Stomach (tissue), 19 donors: ENCODE measurements at places on chromosomes 3 and 15. TPM values are rescaled to one million over a fixed set of nuclear protein-coding genes. Genes with fewer than 3 reads are reported as not detected.
A peak's percentile ranks its signal among the peaks of the same experiment; 100 is the strongest.

GRCh38 chr3:14787630-14788029 is 31.1 kb upstream of the FGD5 start:
- no peak overlapping the region for H3K27ac ChIP-seq
- H3K4me1 ChIP-seq: no peaks in the 10 kb centered on the region
- no peak overlapping the region for H3K4me3 ChIP-seq
- H3K36me3 ChIP-seq: no peaks in the 10 kb centered on the region

- H3K36me3 ChIP-seq: peaks cover 14% of the 10 kb centered on the region
- peak overlapping the region; percentile 92 for H3K4me3 ChIP-seq
- H3K27me3 ChIP-seq: no peaks in the 10 kb centered on the region
- H3K4me1 ChIP-seq: peaks cover 26% of the 10 kb centered on the region
- no peak for DNase-seq
Measured at GRCh38 chr3:186569779-186570095, 783 bp upstream of the DNAJB11 start.

DNA sequence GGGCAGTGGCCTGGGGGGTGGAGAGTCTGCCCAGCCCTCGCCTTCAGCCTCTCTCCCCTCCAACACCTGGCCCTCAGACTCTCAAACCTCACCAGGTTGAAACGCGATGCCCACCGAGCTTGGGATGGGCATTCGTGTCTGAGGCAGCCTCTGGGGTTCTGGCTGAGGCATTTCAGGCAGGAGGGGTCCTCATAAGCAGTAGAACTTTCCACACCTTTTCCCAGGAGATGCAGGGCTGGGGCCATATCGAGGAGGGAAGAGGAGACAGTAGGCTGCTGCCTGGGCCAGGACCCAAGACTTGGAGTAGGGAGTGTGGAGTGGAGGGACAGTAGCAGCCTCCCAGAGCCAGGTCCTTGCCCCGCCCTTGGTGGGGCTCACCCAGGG is 24.6 kb downstream of the ACAA1 start:
- no peaks in the 10 kb centered on the region for H3K36me3 ChIP-seq
- no peaks in the 10 kb centered on the region for H3K27me3 ChIP-seq
- no peak for DNase-seq
- H3K4me3 ChIP-seq: no peak overlapping the region

- H3K27ac ChIP-seq: no peak overlapping the region
- H3K4me3 ChIP-seq: no peak overlapping the region
- no peak for DNase-seq
- no peaks in the 10 kb centered on the region for H3K4me1 ChIP-seq
Measured at GRCh38 chr3:22225161-22225560, 474.2 kb upstream of the ZNF385D start.

GRCh38 chr3:197953881-197954280 is 3.9 kb downstream of the RPL35A start:
- H3K36me3 ChIP-seq: peaks cover 50% of the 10 kb centered on the region
- DNase-seq: no peak
- H3K27me3 ChIP-seq: no peaks in the 10 kb centered on the region
- no peak overlapping the region for H3K27ac ChIP-seq
- peaks cover 48% of the 10 kb centered on the region for H3K4me1 ChIP-seq

The SLC12A1 gene
- 0.92 TPM for total RNA-seq

DNA sequence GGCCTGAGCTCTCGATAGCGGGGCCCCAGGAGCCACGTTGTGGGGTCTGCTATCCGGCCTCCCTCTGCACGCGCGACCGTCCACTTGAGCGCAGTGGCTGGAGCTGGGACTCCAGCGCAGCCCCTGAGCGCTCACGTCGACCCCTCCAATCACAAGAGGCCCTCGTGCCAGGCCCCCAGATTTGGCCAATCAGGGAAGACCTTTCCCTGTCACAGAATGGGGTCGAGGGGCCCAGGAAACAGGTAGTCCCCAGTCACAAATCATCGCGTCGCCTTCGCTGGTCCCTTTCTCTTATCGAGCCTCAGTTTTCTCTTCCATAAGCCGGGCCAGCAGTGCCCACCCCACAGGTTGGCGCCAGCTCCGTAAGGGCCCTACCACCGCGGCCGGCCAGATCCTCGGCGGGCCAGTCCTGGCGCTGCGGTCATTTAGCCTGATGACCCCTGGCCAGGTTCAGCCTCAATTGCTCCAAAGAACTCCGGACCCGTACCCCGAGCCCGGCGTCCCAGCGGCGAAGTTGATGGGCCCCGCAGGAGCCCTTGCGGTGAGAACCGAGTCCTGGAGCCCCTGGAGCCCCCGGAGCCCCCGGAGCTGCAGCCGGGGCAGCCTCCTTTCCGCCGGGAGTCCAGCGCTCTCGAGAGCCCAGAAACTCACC is 435 bp downstream of the ALDH1L1 start:
- H3K36me3 ChIP-seq: no peaks in the 10 kb centered on the region
- peak overlapping the region; percentile 57 for H3K4me3 ChIP-seq
- H3K27me3 ChIP-seq: peaks cover 51% of the 10 kb centered on the region
- H3K27ac ChIP-seq: peak overlapping the region; percentile 21
- peak; percentile 66 for DNase-seq
- peaks cover 29% of the 10 kb centered on the region for H3K4me1 ChIP-seq

The SNTN gene
- not detected for total RNA-seq

GRCh38 chr3:151052346-151052745 is 33.1 kb upstream of the MED12L start:
- H3K27ac ChIP-seq: no peak overlapping the region
- H3K4me3 ChIP-seq: no peak overlapping the region

- no peak overlapping the region for H3K4me3 ChIP-seq
- H3K36me3 ChIP-seq: peaks cover 26% of the 10 kb centered on the region
- H3K4me1 ChIP-seq: no peaks in the 10 kb centered on the region
- no peak for DNase-seq
- no peaks in the 10 kb centered on the region for H3K27me3 ChIP-seq
- peak overlapping the region; percentile 57 for H3K27ac ChIP-seq
Measured at GRCh38 chr3:149179220-149179619, 42.4 kb downstream of the CP start.

GRCh38 chr3:102664126-102664525 is 229.3 kb downstream of the ZPLD1 start:
- no peaks in the 10 kb centered on the region for H3K4me1 ChIP-seq
- no peak overlapping the region for H3K27ac ChIP-seq
- H3K4me3 ChIP-seq: no peak overlapping the region
- no peak for DNase-seq
- no peaks in the 10 kb centered on the region for H3K36me3 ChIP-seq

DNA sequence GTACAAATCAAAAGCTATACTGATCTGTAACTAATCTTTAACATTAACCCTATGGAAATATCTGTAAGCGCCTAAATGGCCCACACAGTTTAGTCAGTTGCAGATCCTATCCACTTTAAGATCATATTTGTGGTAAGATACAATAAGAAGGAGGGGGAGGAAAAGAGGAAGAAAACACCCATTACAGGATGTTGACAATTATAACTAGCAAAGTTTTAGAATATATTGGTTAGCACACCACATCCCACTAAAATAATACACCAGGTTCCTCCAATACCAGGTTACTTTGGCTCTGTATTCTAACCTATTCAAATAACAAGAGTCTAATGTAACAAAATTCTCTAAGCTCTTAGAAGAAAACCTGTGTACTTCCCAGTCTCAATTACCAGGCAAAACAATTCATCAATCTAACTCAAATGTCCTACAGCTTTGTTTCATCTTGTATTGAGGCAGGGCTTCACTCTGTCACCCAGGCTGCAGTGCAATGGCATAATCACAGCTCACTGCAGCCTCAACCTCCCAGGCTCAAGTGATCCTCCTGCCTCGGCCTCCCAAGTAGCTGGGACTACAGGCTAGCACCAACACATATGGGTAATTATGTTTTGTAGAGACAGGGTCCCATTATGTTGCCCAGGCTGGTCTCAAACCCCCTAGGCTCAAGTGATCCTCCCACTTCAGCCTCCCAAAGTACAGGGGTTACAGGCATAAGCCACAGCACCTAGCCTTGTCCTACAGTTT is 4.2 kb downstream of the SLC4A7 start:
- peaks cover 50% of the 10 kb centered on the region for H3K4me1 ChIP-seq
- H3K27ac ChIP-seq: peak overlapping the region; percentile 18
- no peaks in the 10 kb centered on the region for H3K36me3 ChIP-seq
- H3K4me3 ChIP-seq: no peak overlapping the region
- H3K27me3 ChIP-seq: no peaks in the 10 kb centered on the region

DNA sequence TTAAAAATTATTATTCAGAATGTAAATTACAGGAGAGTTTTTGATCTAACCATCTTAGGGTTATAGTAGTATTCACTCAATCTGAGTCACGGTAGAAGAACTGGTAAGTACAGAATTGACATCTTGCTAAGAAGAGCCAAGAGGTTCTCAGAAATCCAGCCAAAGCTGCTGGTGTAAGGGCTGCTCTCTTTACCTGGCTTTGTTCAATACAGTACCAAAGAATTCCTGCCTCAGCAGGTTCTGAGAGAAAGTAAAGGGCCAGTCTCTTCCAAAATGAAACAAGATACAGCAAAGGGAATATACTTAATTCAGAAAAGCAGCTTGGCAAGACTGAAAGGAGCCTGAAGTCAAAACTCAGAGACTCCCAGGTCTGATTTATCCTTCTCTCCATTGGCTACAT is 193.1 kb downstream of the TNIK start:
- peaks cover 38% of the 10 kb centered on the region for H3K4me1 ChIP-seq
- no peaks in the 10 kb centered on the region for H3K36me3 ChIP-seq
- no peak for DNase-seq
- H3K27ac ChIP-seq: no peak overlapping the region

DNA sequence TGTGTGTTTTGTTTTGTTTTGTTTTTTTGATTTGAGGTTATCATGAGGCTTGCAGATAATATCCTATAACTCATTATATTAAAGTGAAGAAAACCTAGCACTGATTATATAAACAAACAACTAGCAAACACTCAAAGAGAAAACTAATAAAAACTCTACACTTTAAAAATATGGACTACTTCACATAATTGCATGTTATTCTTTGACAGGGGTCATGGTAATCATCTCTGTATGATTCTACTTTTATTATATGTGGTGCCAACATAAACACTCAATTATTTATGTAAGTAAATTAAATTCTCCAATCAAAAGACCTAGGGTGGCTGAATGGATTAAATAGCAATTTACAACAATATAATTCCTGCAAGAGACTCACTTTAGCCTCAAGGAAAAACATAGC is 44.6 kb upstream of the P3H2 start:
- no peak overlapping the region for H3K4me3 ChIP-seq
- no peak overlapping the region for H3K27ac ChIP-seq
- H3K4me1 ChIP-seq: peaks cover 13% of the 10 kb centered on the region
- DNase-seq: no peak
- no peaks in the 10 kb centered on the region for H3K27me3 ChIP-seq

- no peaks in the 10 kb centered on the region for H3K4me1 ChIP-seq
- H3K27ac ChIP-seq: no peak overlapping the region
- no peak for DNase-seq
- no peaks in the 10 kb centered on the region for H3K27me3 ChIP-seq
- no peak overlapping the region for H3K4me3 ChIP-seq
- H3K36me3 ChIP-seq: peaks cover 5% of the 10 kb centered on the region
Measured at GRCh38 chr3:100516232-100516631, 23.8 kb downstream of the TMEM45A start.

DNA sequence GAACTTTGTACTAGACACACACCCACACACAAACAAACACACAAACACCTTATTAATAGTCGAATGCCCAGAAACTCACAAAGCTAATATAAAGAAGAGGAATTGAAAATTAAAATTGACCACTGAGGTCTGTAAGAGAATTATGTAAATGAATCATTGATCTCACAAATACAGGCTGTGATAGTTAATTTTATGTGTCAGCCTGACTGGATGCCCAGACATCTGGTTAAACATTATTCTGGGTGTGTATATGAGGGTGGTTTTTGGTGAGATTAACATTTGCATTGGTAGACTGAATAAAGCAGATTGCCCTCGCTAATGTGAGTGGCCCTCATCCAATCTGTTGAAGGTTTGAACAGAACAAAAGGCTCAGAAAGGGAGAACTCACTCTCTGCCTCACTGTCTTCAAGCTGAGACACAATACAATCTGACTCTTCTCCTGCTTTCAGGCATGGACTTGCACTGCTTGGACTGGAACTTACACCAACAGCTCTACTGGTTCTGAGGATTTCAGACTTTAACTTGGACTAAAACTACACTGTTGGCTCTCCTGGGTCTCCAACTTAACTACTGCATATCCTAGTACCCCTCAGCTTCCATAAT is 199.4 kb upstream of the TTC14 start:
- H3K36me3 ChIP-seq: no peaks in the 10 kb centered on the region
- H3K4me1 ChIP-seq: no peaks in the 10 kb centered on the region
- no peak overlapping the region for H3K27ac ChIP-seq
- no peaks in the 10 kb centered on the region for H3K27me3 ChIP-seq
- H3K4me3 ChIP-seq: no peak overlapping the region

DNA sequence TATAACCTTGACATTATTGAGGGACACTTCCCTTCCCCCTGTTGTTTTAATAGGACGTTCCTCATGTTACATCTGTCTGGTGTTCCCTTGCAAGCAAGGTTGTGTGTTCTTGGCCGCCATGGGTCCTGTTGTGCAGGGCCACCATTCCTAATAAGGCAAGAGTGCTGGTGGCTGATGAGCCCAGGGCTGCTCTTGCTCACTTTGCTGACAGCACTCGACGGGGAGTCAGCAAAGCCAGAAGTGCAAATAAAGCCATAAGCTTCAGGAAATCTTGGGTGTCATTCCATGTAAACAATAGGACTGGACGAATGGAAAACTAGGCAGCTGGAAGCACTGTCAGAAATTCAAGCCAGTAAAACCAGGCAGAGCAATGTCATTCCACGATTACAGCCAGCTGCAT is 75.8 kb downstream of the SQOR start:
- H3K4me1 ChIP-seq: peaks cover 19% of the 10 kb centered on the region
- no peaks in the 10 kb centered on the region for H3K27me3 ChIP-seq
- no peak overlapping the region for H3K27ac ChIP-seq
- H3K36me3 ChIP-seq: no peaks in the 10 kb centered on the region

The STAB1 gene
- total RNA-seq: 213 TPM

The BFSP2 gene
- total RNA-seq: not detected

- H3K4me1 ChIP-seq: peaks cover 6% of the 10 kb centered on the region
- H3K4me3 ChIP-seq: no peak overlapping the region
- no peak for DNase-seq
- no peaks in the 10 kb centered on the region for H3K27me3 ChIP-seq
Measured at GRCh38 chr3:136353461-136353860, 103.3 kb downstream of the PCCB start.

The NR2E3 gene
- 0.37 TPM for total RNA-seq

The VGLL3 gene
- total RNA-seq: 23.7 TPM

The SLC9C1 gene
- total RNA-seq: not detected

The CIP2A gene
- not detected for total RNA-seq

DNA sequence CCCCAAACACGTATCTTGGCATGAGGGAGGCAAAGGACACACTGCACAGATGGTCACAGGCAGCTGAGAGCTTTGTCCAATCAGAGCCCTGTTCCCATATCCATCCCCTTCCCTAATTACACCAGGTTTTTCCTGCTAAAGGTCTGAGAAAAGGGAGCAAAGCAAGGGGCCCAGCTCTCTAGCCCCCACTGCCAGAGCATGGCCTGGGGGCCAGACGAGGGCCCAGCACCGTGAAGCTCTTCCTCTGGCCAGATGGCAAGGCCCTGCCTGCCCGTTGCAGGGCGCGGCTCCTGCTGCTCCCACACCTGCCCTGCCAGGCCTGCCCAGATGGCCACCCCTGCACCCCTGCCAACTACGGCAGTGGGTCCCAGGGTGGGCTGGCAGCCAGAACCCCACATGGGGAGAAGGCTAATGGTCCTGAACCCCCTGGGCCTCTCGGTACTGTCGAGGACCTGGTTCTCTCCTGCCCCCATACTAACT is 3.2 kb downstream of the SHF start:
- H3K27me3 ChIP-seq: no peaks in the 10 kb centered on the region
- H3K4me3 ChIP-seq: no peak overlapping the region
- DNase-seq: peak; percentile 28
- peaks cover 57% of the 10 kb centered on the region for H3K4me1 ChIP-seq
